Left colon (tissue), 2 donors: ENCODE measurements at places on chromosomes 6 and 20. TPM values are rescaled to one million over a fixed set of nuclear protein-coding genes. Genes with fewer than 3 reads are reported as not detected.

The TUBB2B gene
- total RNA-seq = 2.7 TPM

The PHACTR3 gene
- 5.5 TPM for total RNA-seq

The UBE2C gene
- 22.3 TPM for total RNA-seq

The TFAP2D gene
- not detected for total RNA-seq

The KHDC1L gene
- total RNA-seq = not detected

The RNF39 gene
- total RNA-seq = not detected

GRCh38 chr6:9890469-9890868, 524.4 kb downstream of the TFAP2A start:
- DNase-seq = no peak

GRCh38 chr6:43729537-43729936, 40.5 kb upstream of the VEGFA start:
- peak; percentile 79 for DNase-seq

- no peak for DNase-seq
These were observed 190.0 kb downstream of the DHX35 start for GRCh38 chr20:39152126-39152525.

DNA sequence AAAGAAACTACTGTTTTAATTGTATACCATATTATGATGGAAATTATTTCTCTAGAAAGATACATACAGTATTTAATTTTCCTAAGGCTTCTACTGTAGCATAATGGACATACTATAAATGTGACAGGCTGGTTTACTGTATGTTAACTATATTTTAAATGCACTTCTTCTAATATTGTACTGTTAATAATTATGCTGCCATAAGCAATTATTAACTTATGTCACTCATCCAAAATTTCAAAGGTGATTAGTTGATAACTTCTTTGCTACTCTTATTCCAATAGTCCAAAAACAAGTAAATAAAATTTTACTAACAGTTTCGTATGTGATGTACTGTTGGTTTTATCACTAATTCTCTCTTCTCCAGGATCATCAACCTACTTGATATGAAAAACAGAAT, 28.1 kb downstream of the HIVEP2 start:
- DNase-seq = no peak

- DNase-seq = no peak
These were observed 140.7 kb downstream of the ZDHHC14 start for GRCh38 chr6:157521362-157522335.

- no peak for DNase-seq
These were observed 41.9 kb downstream of the PCNA start for GRCh38 chr20:5077761-5078387.

- no peak for DNase-seq
These were observed 92.0 kb downstream of the THBS2 start for GRCh38 chr6:169161572-169162167.

GRCh38 chr20:48962421-48962820, 40.9 kb downstream of the ARFGEF2 start:
- no peak for DNase-seq

GRCh38 chr6:115914098-115914497, 146.6 kb downstream of the FRK start:
- no peak for DNase-seq

- no peak for DNase-seq
These were observed 146.5 kb downstream of the ZDHHC14 start for GRCh38 chr6:157527471-157527907.
